ENCODE measurements at places on chromosomes 12 and 14. TPM values are rescaled to one million over a fixed set of nuclear protein-coding genes. Genes with fewer than 3 reads are reported as not detected.

DNA sequence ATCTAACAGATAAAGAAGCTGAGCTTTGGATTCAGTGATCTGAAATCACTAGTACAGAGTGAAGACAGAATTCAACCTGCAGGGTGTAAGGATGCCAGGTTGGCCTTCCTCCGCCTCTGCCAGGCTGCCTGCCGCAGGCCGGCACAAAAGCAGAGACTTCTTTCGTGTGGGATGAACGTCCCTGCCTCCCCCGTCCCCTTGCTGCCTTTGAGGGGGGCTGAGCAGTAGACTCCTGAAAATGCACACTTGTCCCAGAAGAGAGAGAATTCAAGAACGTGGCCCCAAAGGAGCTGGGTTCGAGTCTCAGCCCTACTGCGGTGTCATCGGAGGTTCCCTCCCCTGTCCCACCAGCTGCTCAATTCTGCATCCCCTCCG is 154.3 kb downstream of the BCL11B start:
- peak; percentile 21 for DNase-seq

- DNase-seq: no peak
These were observed 1.8 kb upstream of the WNK1 start for GRCh38 chr12:750366-751191.

DNA sequence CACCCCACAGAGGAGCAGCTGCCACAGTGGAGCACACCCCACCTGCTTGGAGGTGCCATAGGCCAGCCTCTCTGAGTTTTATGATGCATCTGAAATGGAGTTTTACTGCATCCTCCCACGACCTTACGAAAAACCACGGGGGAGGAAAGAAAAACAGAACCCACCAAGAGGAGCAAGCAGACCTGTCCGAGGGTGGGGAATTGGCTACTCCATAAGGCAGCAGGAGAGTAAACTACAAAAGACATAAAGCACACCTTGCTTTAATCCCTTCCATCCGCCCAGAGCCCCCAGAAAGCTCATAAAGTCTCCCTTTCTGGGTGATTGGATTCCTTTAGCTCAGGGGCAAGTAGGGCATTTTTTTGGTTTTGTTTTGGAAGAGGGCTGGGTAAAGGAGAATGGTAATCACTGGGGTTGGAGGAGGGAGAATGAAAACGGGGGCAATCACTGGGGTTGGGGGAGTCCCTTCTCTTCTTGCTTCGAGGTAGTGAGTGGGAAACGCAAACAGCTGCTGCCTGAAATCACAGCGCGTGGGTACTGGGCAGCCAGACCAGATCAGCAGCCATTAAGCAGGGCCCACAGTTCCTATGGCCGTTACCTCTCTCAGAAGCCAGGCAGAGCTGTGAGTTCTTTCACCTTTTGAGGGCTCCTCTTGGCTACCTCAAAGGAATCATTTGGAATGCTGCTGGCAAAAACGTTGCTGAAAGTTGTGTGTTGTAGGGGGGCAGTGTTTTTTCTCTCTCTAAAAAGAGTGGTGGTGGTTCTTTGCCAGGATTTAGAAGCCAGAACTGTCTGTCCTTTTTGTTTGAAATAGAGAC is 433.6 kb downstream of the ZFP36L1 start:
- DNase-seq: no peak

GRCh38 chr12:96153131-96153725 is 40.9 kb upstream of the ELK3 start:
- DNase-seq: no peak

DNA sequence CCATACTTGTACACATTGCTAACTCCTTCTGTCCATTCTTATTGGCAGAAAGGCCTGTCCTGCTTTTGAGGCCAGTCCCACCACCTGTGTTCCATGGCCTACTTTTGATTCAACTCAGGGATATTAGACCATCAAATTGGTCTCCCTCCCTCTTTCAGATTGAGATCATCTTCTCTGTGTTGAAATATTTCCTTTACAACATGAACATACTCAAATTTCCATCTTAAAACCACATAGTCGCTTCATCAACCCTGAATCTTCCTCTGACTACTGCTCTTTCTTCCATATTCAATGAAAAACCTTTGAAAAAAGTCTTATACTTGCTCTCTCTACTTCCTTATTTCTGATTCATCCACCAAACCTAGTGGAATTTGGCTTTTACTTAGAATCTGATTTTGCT is 34.9 kb downstream of the TRMT5 start:
- DNase-seq: no peak

DNA sequence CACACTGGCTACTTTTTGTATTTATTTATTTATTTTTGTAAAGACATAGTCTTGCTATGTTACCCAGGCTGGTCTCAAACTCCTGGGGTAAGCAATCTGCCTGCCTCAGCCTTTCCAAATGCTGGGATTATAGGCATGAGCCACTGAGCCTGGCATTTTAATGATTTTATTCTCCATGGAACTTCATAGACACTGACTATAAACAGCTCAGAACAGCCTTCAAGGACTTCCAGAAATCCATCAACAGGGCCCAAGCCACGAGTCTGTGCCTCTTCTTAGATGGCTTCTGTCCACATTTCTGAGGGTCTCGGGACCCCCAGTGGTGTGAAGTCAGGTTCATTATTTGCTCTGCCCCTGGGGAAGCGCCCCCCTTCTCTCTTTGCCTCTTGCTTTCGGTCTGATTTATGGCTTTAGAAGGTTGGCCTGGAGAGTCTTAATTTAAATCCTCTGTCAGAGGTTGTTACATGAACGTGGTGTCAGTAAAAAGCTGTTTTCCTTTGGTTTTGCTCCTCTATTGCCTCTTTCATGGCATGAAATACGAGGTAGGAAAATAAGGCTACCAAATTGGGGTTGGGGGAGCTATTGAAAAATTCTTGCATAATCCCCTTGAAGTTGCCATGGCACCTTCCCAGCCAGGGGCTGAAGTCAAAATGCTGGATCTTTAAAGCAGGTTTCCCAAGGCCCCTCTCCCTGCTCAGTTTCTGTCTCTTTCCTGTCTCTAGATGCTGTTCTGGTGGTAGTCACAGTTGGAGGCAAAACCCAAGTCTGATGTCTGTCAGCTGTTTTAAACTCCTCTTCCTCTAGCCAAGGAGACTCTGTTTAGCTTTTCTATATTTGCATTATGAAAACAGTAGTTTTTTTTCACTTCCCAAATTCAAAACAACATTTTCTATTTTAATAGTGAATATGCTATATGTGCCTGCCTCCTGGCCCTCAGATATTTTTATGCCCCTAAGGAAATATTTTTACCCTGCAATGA is 129.4 kb downstream of the SMOC1 start:
- DNase-seq: no peak

PLEKHA5 gene
- total RNA-seq: 8.9 TPM
